ENCODE measurements at places on chromosomes 4 and X. TPM values are rescaled to one million over a fixed set of nuclear protein-coding genes. Genes with fewer than 3 reads are reported as not detected.
A peak's percentile ranks its signal among the peaks of the same experiment; 100 is the strongest.

RIPPLY1 gene
- total RNA-seq, result not detected

PCSK1N gene
- total RNA-seq, result 21.3 TPM

TRIM2 gene
- total RNA-seq, result 146 TPM

ZXDA gene
- total RNA-seq, result 8.4 TPM

LPAR4 gene
- total RNA-seq, result 0.20 TPM

- DNase-seq, result no peak
Observed at GRCh38 chr4:24780936-24781495, 14.4 kb upstream of the SOD3 start.

GRCh38 chr4:110532901-110533589 is 57.1 kb downstream of the ENPEP start:
- DNase-seq, result no peak

DNA sequence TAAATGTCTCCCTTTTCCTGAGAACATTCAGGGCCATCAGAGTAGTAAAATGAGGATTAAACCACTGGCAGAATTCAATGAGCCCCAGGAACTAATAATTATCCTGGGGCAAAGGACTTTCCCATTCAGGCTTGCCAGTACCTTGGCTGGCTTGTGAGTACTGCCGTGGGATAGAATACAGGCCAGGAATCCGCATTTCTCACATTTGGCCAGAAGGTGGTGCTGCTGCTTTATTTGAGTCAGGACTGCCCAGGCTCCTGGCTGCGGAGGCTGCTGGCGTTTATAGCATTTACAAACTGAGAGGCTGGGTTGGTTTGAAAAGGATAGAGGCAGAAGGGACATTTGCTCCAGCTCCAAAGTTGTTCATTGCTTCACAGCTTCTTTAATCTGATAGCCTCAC is 91.4 kb downstream of the RTL9 start:
- peak; percentile 83 for DNase-seq

DNA sequence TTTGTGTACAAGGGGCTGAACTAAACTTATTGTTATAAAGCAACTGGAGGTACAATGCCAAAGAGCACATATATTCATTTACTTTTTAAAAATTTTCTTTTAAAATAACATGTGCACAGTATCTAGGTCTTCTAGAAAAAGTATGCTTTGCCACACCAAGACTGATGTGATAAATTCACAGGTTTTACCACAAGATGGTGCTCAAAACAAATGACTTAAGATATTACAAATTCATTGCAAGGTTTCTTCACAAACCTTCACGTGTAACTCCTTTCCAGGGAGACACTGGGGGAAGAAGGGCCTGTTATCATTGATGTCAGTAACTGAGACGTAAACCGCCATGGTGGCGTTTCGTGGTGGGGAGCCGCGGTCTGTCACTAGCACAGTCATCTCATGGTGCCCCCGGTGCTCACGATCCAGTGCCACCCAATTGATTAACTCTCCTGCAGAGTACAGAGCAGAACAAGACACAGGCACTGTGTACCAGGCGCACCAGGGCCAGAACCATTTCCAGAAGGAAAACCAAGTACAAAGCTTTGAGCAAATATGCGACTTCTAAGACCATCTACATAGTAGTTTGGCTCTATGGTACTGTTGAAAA is 162.2 kb downstream of the DCHS2 start:
- DNase-seq, result no peak

GRCh38 chrX:49761481-49761880 is 65.7 kb upstream of the PAGE1 start:
- no peak for DNase-seq

GRCh38 chr4:8215001-8215427 is 15.9 kb downstream of the SH3TC1 start:
- DNase-seq, result no peak

Measured in mucosa of gallbladder (tissue), 1 donor.